ENCODE measurements at places on chromosomes 4 and X.

DNA sequence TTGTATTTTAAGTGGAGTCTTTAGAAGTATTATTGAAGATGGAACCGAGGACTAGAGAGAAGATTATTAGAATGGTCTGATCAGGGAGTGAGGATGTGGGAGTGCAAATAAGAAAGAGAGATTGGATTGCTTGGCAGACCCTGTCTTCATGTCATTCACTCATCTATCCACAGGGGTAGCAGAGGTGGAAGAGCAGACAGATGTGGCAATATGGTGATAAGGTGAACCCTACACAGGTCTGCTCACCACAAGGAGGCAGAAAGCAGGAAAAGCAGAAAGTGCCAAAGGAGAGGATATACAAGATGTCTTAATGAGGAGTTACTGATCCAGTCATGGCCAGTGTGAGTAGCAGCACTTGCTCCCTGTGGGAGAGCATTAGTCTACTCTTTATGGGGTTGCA, 129.4 kb downstream of the MAGEE2 start:
- DNase-seq, result no peak

DNA sequence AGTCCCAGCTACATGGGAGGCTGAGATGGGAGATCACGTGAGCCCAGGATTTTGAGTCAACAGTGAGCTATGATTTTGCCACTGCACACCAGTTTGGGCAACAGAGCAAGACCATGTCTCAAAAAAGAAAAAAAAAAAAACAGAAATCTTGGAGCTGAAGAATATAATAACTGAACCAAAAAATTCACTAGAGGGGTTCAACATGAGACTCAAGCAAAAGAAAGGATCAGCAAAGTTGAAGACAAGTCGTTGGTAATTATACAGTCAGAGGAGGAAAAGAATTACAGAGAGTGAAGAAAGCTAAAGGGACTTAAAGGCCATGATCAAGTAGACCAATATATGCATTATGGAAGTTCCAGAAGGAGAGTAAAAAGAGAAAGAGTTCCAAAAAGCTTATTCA, 26.9 kb downstream of the SHROOM4 start:
- no peak for DNase-seq

DNA sequence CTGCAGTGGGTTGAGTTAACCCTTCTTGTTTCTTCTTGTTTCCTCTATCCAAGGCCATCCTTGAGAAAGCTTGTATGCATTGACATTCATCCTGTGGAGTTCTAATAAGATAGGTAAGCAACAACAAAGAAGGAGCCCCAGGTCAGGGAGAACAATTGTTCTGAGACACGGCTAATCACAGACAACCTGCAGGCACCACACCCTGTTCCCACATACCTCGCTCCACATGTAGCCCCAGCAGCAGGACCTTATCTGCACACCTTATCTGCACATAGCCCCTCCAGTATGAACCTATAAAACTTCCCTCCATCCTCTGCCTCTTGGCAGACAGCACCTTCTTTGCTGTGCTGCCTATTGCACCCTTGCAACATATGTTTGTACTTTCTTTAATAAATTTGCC, 129.1 kb downstream of the MSL3 start:
- no peak for DNase-seq

DNA sequence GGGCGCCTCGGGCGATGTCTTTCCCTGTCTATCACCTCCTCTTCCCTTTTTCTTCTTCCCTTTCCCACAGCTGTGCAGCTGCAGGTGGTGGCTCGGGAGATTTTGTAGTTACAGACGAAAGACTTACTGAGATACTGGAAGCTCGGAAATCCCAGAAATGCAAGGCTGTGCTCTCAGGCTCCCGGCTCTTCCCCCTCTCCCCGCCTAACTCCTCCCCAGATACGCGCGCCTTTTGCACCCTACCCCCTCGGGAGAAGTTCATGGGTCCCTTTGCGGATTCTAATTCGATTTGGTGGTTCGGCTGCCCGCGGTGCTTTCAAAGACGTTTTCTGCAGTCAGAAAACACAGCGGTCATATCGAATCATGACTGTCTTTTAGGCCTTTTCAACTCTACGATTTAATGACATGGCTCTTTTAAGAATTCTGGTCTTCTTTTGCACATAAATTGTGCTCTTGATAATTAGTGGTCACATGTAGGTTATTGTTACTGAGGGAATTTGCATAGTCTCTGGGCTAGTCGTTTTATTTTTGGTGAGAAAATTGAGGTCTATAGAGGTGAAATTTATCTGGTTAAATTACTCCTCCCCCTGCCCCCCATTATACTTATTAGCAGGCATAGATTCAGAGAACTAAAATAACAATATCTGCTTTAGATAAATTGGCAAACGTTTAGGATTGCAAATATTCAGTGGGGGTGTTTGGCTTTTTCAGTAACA, 1.6 kb downstream of the SEPTIN11 start:
- peak; percentile 34 for DNase-seq

DNA sequence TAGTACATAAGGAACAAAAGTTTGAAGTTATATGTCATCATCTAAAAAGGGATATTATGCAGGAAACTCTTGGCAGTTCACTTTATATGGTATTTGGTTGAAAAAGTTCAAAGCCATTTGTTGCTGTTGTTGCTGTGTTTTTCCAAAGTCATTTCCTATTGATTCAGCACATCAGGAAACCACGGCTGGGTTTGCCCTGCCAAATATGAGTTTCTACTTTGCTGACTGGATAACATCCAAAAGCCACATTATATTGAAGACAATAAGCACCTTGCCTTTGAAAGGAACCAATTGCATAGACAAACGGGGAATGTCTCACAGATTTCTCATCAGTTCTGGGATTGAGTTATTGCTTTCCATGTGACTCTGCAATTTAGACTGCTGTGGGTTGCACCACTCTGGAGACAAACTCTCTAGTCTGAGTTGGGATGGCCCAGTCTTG, 206.1 kb downstream of the SLC39A8 start:
- no peak for DNase-seq

- DNase-seq, result no peak
Measured at GRCh38 chrX:144612076-144612475, 635.2 kb upstream of the SPANXN1 start.

DNA sequence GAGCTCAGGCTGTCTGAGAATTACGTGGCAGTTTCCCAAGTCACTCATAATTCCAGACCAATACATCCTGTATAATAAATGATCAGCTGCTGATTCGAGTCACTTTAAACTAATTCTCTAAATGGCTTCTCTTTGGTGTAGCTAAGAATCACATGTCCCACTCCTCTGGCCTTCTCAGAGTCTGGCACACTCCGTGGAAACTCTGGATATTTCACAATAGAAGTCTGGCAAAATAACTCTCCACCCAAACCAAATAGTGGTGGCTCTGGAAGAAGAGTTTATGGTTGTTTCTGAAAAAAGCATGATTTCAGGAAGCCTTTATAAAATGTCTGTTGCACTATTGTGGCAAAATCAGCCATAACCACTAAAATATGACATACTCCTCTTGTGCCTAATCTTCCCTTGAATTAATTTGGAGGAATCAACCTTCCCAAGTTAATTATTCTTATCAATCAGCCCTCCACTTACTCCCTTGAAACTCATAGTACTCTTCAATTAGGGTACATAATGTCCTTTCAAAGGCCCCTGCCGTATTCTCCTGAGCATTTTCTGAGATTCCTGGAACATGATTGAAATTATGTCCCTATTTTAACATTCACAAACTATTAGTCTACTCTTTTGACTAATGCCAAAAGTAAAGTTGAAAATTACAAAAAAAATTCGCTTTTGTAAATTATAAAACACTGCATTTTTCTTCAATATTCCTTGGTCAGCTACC, 991.6 kb downstream of the FAT4 start:
- no peak for DNase-seq

- DNase-seq, result no peak
Measured at GRCh38 chr4:3688018-3688998, 77.9 kb upstream of the ADRA2C start.

DNA sequence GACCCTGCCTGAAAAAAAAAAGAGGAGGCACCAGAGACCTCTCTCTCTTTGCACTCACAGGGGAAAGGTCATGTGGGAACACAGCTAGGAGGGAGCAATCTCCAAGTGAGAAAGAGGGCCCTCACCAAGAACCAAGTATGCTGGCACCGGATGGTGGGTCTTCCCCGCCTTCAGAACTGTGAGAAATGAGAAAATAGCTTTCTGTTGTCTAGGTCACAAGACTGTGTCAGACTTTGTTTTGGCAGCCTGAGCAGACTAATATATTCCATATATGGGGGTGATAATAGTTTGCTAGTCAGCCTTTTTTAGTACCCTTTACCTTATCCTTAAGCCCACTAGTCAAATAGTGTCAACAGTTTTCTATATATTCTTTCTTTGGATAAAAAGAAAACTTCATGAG, 193.0 kb downstream of the TRIML1 start:
- DNase-seq, result no peak

- DNase-seq, result no peak
Measured at GRCh38 chrX:24643116-24643515, 4.0 kb downstream of the PCYT1B start.

GRCh38 chr4:26000274-26000950, 86.4 kb downstream of the SMIM20 start:
- DNase-seq, result no peak

- no peak for DNase-seq
Measured at GRCh38 chrX:23334848-23335599, at the start of gene PTCHD1. Gene PTCHD1 (plus strand): TSS chrX:23334849. CDS start chrX:23334876, 27 bp downstream.

- DNase-seq, result no peak
Measured at GRCh38 chr4:152089584-152089983, 328.8 kb upstream of the GATB start.

GRCh38 chr4:183493246-183493645, 11.6 kb upstream of the ING2 start:
- DNase-seq, result no peak

GRCh38 chr4:74072739-74073138, 26.3 kb downstream of the CXCL2 start:
- DNase-seq, result no peak

GRCh38 chr4:1584498-1584897, 99.6 kb downstream of the FAM53A start:
- no peak for DNase-seq

DNA sequence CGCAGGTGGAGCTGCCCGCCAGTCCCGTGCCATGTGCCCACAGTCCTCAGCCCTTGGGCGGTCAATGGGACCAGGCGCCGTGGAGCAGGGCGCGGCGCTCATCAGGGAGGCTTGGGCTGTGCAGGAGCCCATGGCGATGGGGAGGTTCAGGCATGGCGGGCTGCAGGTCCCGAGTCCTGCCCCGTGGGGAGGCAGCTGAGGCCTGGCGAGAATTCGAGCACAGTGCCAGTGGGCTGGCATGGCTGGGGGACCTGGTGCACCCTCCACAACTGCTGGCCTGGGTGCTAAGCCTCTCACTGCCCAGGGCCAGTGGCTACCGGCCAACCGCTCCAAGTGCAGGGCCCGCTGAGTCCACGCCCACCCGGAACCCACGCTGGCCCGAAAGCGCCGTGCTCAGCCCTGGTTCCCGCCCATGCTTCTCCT, 646.5 kb downstream of the GABRG1 start:
- DNase-seq, result no peak

DNA sequence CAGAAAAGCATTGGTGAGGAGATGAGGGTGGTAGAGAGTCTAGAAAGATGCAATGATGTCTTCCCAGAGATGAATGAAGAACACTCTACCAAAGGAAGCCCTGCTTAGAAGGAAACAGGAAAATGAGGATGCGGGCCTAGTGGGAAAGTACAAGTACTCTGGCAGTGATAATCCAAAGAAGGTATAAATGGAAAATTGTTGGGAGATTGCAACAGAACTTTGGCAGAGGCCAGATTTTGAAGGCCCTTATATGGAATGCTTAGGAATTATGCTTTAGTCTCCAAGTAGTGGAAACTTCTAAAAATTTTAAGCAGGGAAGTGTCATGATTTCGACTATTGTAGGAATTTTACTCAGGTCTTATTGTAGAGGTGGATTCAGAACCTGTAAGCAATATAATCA, 11.0 kb downstream of the ARSJ start:
- no peak for DNase-seq

- DNase-seq, result no peak
Measured at GRCh38 chrX:13001097-13001496, 26.2 kb downstream of the TMSB4X start.

- no peak for DNase-seq
Measured at GRCh38 chr4:181650033-181650825, 593.0 kb upstream of the TENM3 start.

- DNase-seq, result no peak
Measured at GRCh38 chr4:165192956-165193355, 14.4 kb upstream of the KLHL2 start.

- DNase-seq, result no peak
Measured at GRCh38 chr4:155592938-155593297, 73.7 kb upstream of the GUCY1A1 start.

- no peak for DNase-seq
Measured at GRCh38 chrX:48058621-48059295, 12.7 kb downstream of the ZNF630 start.

DNA sequence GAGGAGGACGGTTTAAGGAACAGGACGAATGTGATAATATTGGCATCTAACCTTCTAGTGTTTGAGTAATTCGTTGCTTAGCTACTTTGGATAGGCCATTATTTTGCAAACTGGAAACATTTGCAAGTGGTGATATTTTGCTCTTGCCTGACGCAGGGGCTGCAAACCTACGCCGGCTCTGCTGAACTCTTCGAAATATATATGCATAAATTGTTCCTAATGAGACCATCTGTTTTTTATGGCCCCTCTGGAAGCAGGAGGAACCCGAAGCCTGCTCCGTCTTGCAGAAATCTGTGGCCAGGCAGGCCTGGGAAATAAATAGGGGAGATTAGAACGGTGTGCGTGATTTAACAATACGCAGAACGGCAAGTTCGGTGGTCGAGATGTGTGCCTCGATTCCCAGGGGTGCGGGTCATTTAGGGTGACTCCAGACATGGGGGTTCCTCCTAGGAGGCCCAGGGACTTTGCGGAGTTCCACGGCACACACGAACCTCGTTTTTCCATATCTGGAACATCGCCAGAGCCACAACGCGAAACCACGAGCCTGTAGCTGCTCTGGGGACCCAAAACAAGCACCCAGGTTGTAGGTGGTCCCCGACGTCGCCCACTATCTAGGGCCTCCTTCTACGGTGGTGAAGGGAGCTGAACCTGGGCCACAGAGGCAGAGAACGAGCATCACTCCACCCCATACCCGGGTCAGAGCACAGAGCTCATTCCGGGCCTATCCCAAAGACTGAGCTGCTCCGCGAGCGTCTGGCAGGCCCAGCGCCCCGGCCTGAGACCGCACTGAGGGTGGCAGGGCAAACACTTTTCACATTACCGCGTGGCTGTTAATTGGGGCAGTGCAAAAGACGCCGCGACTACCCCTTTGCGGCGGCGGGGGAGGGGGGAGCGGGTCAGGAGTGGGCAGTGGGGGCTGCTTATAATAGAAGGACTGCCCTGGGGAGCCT, 89.7 kb downstream of the BCOR start:
- DNase-seq, result no peak

GRCh38 chrX:3191796-3192195, 150.5 kb downstream of the ARSF start:
- DNase-seq, result no peak
